Activated T-cell treated with anti-CD3 and anti-CD28 coated beads for 1 hour (primary cell): ENCODE measurements at places on chromosomes 6 and 20.

- no peak for DNase-seq
These were observed 94.1 kb downstream of the MAN1A1 start for GRCh38 chr6:119255492-119255891.

- DNase-seq = no peak
These were observed 23.4 kb downstream of the PREX1 start for GRCh38 chr20:48804300-48804980.

DNA sequence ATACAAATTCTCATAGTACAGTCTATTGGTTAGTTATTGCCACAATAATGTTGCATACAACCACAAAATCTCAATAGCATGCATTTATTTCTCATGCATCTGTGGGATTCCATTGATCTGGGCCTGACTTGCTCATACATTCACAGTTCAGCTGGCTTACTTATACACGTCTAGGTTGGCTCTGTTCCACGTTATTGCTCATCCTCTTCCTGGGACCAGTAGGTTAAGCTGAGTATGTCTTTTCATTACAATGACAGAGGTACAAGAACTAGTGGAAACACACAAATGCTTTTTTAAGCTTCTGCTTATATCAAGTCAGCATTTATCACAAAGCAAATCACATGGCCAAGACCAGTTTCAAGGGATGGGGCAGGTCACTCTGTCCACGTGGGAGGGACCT is 485.3 kb upstream of the BTBD3 start:
- no peak for DNase-seq

DNA sequence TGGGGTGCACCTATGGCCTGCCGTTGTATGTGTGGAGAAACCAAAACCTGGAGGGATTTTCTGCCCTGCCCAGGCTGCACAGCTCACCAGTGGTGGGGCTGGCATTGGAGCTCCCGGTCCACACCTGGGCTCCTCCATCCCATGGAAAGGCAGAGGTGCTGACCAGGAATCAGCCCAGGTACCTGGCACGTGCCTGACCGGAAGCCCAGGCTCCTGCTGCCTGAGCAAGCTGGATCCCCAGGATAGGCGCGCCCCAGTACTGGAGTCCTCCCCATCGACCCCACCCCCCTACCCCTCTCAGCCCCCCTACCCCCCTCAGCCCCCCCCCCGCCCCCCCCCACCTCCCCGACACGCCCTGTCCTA is 39.9 kb upstream of the HMGA1 start:
- no peak for DNase-seq

GRCh38 chr6:141956868-141957267 is 175.9 kb upstream of the GJE1 start:
- DNase-seq = no peak
